ENCODE measurements at places on chromosomes 6 and 20.

DNA sequence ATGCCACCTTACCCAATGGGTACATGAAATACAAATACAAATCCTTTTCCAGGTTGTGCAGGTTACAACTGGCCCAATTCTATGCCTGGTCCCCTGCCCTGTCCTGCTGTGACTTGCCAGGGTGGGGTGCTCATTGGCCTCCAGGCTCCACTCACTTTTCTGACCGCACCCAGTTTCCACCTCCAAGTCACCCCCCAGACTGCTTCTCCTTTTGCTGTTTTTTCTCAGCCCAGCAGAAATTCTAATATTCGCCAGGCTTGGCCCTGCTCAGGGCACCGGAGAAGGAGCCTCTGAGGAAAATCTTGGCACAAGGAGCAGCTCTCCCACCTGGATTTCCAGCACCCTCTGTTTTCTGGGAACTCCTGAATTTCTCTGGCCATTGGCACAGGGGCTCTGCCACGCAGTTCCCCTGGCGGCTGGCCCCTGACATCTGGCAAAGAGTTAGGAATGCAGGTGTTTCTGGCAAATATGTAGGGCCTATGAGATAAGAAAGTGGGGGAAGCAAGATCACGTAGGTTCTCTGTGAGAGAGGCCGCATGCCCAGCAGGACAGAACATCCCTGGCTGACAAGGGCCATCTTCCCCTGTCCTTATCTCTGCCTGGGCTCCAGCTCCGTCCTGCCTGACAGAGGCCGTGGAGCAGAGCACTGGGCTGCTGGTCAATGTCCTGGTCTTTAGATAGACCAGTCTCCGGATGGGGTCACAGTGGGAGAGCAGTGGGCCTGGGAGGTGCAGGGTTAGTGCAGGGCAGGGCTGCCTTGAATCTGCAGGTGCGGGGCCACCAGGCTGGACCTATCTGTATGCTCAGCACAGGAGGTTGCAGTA is 2.9 kb upstream of the RAET1E start:
- no peak for DNase-seq

DNA sequence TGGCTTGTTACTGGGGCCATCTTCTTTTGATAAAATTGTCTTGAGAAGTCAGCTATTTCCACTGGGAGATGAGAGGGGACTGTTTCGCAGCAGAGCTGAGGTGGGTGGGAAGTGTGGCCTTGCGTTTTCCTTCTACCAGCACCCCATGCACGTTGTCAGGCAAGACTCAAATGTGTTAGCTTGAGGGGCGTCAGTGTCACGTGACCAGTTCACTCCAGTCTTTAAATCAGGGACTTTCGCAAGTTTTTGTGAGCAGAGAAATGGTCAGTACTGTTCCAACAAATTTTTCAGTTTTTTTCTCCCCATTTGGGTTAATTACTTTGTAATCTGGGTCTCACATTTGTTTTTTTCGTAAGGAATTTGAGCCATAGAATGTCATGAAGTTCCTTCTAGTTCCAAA is 20.7 kb upstream of the ADRM1 start:
- no peak for DNase-seq

DNA sequence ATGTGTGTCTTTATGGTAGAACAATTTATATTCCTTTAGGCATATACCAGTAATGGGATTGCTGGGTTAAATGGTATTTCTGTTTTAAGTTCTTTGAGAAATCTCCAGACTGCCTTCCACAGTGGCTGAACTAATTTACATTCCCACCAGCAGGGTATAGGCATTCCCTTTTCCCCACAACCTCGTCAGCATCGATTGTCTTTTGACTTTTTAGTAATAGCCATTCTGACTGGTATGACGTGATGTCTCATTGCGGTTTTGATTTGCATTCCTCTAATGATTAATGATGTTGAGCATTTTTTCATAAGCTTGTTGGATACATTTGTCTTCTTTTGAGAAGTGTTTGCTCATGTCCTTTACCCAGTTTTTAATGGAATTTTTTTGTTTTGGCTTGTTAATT is 5.3 kb upstream of the TASP1 start:
- no peak for DNase-seq

DNA sequence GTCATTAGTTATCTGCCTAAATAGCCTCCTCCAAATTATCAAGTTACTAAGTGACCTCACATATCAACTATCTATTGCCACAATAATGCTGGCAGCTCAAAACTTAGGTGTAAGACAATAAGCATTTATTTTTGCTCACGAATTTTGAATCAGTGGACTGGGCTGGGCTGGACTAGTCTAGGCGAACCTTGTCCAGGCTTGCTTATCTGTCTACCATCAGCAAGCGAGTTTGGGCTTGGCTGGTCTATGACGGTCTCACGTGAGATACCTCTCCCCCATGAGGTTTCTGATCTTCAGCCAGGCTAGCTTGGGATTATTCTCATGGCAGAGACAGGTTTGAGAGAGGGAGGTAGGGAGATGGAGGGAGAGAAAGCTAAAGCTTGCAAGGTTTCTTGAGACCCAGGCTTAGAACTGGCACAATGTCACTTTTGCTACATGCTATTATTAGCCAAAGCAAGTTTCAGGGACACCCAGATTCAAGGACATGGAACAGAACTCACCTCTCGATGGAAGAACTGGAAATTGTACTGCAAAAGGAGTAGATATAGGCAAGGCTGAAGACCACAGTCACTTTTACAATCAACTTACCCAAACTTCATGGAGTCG is 80.9 kb downstream of the WASF1 start:
- DNase-seq = no peak

DNA sequence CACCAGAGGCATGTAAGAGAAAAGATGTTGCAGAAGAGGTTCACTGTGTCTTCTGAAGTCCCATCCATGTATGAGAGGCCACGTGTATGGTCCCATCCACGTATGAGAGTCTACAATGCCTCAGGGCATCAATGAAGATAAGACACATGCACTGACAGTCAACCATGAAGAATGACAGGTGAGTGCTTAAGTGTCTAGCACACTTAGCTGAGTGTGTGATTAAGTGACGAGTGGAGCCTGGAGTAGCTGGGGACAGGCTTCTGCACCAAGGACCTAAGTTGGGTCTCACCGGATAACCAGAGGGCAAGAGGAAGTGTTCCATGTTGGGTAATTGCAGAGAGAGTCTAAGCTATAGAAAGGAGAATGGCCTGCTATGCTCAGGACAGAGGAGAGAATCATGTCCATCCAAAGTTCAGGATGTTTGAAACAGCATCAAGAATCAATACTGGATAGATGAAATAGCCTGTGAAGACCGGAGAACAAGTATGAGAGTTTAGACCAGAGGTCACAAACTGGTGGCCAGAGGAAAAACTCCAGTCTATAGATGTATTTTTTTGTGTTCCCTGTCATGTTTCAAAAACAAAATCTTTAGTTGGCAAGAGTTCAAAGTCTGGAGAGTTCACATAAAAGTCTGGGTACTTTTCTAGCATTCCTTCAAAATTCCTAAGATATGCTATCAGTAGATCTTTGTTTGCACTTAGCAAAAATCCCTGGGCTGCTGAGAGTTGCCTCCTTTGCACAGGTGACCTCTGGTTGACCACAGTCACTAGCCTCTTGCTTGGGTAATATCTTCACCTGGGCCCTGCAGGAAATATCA is 165.8 kb downstream of the KIF16B start:
- no peak for DNase-seq

DNA sequence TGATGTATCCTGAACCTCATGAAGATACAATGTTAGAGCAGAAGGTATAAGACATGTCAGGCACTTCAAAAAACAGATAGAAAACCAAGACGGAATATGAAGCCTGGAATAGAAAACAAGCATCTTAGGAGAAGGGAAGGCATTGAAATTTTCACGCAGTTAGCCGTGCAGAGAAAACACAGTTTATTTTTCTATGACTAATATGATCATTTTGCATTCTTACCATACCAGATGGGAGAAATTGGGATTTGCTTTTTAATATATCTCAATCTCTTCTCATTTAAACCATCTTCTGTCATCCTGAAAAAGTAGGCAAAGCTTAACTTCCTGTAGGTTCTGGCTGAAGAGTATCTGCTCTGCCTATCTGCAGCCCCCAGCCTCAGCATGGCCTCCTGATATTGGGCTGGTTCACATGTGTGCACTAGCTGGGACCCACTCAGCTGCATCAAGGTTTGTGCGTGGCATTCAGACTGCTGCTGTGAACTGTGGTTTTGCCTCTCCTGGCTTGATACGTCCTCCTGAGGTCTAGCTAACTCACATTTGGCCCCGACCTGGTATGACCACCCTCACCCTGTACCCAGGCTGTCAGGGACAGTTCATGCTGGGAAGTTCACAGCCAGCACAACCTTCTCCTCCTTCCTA is 392.5 kb upstream of the SASH1 start:
- no peak for DNase-seq

Measured in stimulated activated CD8-positive, alpha-beta memory T cell treated with anti-CD3 and anti-CD28 coated beads, Interleukin-7, amount 100 ng/mL, for 1 hour (primary cell).